ENCODE measurements at places on chromosomes 3 and 15.

GRCh38 chr15:49410641-49411040 is 12.4 kb upstream of the FGF7 start:
- no peak for DNase-seq

DNA sequence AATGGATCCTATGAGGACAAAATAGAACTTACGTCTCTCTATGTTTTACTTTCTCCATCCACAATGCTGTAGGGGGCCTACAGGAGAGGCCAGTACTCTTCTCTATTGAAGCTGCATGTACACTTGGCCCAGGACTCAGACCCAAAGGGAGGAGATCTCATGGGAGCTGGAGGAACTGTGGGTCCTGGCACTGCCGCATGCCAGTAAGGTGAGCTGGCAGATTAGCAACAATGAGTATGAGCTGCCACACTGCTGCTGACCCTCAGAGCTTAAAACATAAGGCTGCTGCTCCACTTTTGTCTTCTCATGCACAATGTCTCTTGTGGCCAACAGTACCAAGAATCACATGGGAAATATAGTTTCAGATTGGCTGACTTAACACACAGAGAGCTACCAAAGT is 57.8 kb upstream of the TBC1D5 start:
- no peak for DNase-seq

- no peak for DNase-seq
Observed at GRCh38 chr15:53539878-53540277, 219.6 kb downstream of the WDR72 start.

GRCh38 chr3:160703974-160704373 is 27.0 kb downstream of the ARL14 start:
- no peak for DNase-seq

DNA sequence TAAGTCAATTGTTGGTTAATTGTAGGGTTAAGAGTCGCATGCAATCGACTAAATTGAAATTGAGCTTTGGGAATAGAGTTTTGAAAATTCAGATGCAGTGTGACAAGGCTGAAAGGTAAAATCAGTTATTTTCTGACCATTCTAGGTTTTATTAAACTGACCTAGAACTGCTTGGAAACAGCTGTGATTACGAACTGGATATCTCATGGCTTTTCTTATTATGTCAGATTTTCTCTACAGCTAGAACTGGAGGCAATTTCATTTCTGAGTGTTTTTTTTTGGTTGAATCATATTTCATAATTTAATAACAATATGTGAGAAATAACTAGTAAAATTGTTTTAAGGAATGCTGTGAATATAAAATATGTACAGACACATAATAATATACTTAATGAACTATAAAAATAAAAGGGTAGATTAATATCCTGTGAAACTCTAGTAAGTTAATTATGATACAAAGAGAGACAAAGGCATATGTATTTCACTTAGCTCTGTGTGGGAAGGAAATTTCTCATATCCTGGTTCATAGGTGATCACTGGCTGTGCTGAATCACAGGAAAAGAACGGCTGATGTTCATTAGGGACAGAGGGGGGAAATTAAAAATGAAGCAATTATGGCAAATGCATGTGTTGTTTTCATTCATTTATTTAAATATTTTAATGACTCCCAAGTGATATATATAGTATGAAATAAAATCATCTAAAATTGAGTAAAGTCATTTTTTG is 403.2 kb downstream of the ZIC1 start:
- DNase-seq = no peak

DNA sequence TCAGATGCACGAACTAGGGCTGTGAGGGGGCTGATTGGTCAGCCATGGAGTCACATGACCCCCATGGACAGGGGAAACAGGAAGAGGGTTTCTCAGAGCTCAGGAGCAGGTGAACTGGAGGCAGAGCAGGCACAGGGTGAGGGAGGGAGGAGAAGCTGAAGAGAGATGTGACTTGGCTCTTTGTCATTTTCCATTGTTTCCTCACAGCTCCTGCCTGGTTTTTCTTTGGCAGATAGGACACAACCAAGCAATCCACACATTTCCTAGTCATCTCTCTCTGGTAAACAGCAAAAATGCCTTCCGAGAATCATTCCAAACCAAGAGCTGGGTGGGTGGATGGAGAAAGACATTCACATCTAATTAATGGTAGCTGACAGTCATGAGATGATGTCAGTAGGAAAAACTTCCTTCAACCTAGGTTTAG is 43.4 kb upstream of the LMCD1 start:
- no peak for DNase-seq

GRCh38 chr3:169871129-169871886 is 1.6 kb upstream of the LRRC31 start:
- no peak for DNase-seq

GRCh38 chr3:36075491-36075890 is 304.8 kb upstream of the STAC start:
- no peak for DNase-seq

DNA sequence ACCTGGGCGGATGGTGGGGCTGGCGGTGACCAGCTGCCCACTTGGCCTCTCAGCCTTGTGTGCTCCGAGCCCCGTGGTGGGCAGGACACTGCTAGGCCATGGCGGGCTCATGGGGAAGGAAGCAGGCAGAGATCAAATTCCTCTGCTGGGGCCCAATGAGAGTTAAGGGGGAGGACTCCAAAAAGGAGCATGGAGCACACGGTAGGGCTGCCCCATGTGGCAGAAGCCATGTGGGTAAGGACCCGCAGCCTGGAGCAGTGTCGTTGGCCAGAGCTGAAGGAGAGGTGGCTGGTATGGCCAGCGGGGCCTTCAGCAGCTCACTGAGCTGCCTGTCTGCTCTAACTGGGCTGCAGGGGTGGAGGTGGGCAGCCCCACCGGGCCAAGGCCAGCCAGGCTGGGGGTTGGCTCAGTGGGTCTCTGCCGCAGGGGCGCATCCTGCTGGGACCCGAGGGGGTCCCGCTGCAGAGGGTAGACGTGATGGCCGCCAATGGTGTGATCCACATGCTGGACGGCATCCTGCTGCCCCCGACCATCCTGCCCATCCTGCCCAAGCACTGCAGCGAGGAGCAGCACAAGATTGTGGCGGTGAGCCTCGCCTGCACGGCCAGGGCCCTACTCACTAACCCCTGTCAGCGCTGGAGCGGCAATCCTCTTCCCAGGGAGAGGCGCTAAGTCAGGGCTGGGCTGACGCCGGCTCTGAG is 11.3 kb downstream of the STAB1 start:
- no peak for DNase-seq

- no peak for DNase-seq
Observed at GRCh38 chr15:99496302-99496629, 69.5 kb upstream of the MEF2A start.

GRCh38 chr3:128179484-128179819 is 26.2 kb downstream of the EEFSEC start:
- no peak for DNase-seq

DNA sequence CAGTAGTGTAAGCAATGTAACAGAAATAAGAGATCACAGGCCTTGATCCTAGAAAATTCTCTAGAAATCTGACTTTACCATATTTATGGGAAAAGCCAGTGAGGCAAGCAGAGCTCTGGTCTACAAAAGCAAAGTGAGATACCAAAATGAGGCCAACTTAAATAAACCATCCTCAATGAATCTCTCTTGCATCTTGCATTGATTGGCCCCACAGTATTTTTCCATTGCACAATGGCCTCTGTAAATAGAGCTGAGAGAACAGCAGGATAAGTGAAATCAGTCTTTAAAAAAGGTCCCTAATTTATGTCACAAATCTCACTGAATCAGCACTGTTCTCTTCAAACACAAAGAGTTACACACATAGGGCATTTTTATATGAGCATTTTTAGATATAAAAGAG is 8.9 kb downstream of the CFAP20DC start:
- DNase-seq = no peak

GRCh38 chr15:40618023-40618422 is 24.0 kb downstream of the KNL1 start:
- DNase-seq = no peak

GRCh38 chr3:18035641-18036449 is 293.4 kb upstream of the TBC1D5 start:
- DNase-seq = no peak

DNA sequence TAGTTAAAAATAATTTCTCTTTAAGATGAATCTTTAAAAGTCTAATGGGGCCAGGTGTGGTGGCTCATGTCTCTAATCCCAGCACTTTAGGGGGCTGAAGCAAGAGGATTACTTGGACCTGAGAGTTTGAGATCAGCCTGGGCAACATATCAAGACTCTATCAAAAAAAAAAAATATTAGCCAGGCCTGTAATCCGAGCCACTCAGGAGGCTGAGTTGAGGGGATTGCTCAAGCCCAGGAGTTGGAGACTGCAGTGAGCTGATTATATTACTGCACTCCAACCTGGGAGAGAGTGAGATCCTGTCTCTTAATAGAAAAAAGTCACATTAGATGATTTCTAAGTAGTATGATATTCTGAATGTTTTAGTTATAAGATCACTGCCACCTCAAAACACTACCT is 322.0 kb upstream of the MANF start:
- no peak for DNase-seq

DNA sequence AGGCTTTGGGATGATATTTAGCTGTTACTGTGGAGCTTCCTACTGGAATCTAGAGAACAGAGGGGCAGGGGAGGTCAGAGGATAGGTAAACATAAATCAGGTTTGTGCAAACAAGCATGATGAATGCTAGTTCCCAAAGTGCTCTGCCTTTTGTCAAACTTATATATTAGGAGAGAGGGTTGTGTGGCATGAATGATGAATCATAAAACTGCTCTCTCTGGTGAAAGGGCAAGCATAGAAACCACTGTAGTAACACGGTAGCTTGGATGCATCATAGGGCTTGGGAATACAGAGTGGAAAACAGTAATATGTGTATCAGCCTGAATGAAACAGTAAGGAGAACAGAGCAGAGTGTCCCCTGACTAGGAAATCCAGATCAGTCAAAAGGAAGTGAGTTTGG is 486.7 kb downstream of the IL5RA start:
- no peak for DNase-seq

DNA sequence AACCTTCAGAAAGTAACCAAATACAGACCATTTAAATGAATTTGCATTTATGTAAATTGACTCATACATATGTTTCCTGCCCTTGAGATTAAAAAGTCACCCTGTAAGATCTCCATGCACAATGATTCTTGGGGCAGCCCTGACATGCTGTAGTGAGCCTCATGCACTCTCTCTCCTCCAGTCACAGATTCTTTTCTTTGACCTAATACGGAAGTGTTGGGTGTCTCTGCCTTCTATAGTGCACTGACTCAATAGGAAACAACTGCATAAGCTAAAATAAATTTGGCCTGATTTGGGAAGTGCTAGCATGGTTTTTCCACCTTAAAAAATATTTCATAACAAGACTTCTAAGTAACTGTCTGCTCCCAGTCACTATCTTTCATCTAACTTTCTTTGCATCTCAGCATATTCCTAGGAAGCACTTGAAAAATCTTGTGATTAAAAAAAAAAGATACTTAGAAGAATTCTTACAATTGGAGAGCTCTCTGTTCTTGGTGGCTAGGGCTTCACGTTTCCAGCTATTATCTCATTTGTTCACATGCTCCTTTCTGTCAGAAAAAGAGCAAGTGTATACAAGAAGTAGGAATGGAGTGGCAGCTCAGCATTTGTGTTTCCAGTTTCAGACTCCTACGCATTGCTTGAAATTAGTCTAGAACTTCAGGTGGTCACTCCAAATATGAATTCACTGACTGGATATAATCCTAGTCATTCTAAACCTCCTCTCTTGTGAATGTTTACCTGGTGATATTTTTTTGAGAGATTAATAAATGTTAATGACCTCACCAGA is 207.9 kb upstream of the COL8A1 start:
- no peak for DNase-seq

DNA sequence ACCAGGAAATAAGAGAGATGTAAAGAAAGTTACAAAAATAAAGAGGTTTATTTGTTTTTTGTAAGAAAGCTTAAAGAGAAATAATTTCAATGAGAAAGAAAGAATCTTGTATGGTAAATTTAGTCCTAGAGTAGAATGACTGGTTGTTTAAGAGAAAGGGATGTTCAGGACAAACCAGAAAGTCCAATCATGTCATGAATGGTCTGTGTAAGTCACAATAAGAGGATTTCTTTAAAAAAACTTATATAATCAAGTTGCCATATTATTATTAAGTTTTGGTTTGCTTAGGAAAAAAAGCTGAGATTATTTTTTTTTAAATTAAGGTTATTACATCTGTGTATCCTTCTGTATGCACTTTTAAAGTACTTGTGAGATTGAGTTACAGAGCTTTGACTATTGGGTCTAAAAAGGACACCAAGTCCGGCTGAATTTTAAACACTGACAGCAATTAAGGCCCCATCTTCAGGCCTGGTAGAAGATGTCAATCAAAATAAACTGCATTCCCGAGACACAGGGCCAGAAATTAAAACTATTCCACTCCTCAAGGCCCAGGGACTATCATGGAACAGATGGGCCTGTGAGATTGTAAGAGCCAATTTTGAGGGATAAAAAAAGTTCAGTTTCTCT is 12.2 kb downstream of the ERICH6 start:
- DNase-seq = no peak

DNA sequence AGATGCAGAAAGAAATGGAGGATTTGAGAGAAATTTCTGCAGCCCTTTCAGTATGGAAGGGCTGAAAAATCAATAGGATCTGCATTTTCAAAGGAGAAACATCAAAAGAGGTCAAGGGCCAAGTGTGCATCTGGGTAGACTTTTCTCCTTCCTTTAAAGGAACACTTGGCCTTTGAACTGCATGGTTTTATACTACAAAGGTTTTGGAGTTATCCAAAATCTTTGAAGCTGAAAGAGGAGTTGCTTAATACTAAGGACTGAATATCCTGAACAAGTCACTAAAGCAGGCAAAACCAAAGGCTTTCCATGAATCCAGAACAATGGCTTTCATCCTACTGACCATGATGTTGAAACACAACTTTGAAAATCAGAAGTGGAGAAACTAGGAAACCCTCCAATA is 553.7 kb upstream of the LMCD1 start:
- no peak for DNase-seq

DNA sequence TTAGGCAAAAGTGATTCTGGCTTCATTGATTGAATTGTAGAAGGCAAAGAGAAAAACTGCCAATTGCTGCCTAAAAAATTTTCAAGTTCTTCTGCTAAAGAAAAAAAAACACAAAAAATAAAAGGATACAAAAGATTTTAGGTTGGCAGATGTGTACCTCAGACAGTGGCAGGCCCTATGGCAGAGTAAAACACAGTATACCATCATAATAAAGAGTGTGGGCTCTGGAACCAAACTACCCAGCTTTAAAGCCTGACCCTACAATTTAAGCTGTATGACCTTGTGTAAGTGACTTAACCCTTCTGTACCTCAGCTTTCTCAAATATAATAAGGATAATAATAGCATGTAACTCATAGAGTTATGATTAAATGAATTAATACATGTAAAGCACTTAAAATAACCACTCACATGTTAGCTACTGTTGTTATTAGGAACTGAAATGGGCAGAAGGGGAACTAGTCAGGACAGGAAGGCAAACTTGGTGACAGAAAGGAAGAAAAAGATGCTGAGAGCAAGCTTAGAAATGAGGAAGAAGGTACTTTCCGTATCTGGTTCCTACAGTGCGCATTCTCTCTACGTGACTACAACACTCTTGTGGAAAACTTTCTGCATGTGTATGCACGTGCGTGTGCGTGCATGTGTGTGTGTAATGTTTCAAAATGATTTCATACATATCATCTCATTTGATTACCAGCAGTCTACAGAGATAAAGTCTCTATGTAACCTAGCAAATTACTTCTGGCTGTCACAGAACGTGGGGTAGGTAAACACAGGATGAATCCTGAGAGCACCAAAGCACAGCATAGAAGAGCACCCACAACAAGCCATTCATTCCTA is 13.6 kb upstream of the GATM start:
- peak; percentile 39 for DNase-seq

GRCh38 chr15:97909291-97909891 is 51.1 kb upstream of the ARRDC4 start:
- DNase-seq = peak; percentile 56

GRCh38 chr15:70237626-70238025 is 139.9 kb upstream of the TLE3 start:
- no peak for DNase-seq

GRCh38 chr3:99850608-99851007 is 32.9 kb downstream of the CMSS1 start:
- peak; percentile 63 for DNase-seq

Measured in Kasumi-1 (cell line).